ENCODE measurements at places on chromosomes 3 and 15.
A peak's percentile ranks its signal among the peaks of the same experiment; 100 is the strongest.

DNA sequence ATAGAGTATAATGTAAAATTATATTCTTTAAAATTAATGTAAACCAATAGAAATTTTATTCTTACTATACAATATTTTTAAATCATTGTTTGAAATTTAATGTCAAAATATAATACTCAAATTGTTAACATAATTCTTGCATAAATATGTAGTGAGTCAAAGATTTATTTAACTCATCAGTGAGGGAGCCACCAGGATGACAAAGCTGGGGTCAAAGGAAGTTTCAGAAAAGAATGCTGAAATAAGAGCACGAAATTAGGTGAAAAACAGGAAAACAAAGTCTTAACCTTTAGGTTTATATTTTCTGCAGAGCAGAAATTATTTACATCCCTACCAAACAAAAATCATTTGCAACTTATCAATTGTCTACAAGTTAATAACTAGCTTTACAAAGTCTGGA lies 74.1 kb downstream of the DIPK2A start:
- DNase-seq, result no peak

- DNase-seq, result no peak
Observed at GRCh38 chr15:86915811-86916331, 836.2 kb downstream of the AGBL1 start.

DNA sequence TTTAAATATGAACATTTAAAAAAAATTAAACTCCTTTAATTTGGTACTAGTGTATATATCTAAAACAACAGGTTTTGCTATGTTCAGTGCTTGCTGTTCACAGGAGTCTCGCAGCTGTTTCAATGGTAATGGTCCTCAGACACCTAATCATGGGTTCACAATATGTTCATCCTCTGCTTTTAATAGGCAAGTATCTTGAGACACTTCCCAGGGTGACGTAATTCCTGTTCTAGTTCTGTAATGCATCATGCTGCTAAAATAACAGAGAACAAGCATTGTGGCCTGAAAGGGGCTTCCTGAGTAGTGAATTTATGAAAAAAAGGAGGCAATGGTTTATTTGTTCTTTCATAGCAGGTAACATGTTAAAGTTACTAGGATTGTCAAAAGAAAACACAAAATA lies 625.2 kb upstream of the GBE1 start:
- DNase-seq, result no peak

- DNase-seq, result no peak
Observed at GRCh38 chr15:41928100-41928499, 34.2 kb upstream of the SPTBN5 start.

DNA sequence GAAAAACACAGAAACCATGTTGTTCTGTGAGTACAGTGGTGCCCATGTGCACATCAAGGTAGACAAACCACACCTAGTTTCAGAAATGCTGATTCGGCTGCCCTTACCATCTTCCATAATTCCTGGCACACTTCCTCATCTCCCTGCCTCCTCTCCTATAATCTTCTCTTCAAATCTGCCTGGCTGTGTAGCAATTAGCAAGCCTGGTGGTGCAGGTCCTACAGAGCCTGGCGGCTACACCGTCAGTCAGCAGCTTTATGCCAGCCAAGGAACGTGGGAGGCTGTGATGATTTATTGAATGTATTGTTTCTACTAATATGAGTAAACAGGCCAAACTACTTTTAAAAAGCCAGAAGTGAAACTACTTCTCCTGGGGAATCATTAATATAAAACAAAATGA lies 106.8 kb downstream of the SEMA6D start:
- no peak for DNase-seq

DNA sequence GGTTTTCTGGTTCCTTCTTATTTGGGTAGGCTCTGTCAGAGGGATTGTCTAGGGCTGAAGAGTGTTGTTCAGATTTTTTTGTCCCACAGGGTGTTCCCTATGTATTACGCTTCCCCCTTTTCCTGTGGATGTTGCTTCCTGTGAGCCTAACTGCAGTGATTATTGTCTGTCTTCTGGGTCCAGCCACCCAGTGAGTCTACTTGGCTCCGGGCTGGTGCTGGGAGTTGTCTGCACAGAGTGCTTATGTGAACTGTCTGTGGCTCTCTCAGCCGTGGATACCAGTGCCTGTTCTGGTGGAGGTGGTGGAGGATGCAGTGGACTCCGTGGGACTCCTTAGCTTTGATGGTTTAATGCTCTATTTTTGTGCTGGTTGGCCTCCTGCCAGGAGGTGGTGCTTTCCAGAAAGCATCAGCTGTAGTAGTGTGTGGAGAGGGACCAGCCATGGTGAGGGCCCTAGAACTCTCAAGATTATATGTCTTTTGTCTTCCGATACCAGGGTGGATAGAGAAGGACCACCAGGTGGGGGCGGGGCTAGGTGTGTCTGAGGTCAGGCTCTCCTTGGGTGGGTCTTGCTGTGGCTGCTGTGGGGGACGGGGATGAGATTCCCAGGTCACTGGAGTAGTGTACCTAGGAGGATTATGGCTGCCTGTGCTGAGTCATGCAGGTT lies 53.8 kb downstream of the CCDC66 start:
- no peak for DNase-seq

DNA sequence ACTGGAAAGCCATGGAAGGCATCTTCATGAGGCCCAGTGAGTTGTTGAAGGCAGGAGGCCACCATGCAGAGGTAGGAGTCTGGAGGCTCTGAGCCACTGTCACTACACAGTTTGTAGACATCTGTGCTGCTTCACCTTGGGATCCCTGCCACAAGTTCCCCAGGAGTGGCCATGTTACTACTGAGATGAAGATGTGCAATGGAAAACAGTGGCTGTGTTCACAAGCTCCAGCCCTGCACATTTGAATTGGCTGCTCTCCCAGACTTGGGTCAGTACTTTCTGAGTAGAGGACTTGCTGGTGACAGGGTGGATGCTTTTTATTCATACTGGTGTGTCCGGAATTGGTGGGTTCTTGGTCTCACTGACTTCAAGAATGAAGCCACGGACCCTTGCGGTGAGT lies 86.9 kb upstream of the C15orf39 start:
- no peak for DNase-seq

GRCh38 chr3:189766416-189766815 lies 135.2 kb downstream of the TP63 start:
- DNase-seq, result no peak

DNA sequence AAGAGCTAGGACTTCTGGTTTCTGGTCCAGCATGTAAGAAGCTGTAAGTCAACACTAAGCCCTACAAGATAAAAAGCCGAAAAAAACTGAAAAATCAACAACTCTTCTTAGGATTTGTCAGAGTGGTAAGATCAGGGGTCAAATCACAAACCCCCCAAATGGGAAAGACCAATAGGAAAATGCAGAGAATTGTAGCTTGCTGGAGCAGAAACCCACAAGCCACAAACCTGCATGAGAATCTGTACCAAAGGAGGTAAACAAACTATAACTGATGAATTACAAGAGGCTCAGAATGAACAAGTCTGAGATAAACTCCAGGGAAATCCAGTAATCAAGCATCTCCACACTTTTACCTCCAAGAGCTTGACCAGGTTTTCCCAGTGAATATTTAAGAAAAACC lies 36.0 kb downstream of the RFX7 start:
- peak; percentile 16 for DNase-seq

DNA sequence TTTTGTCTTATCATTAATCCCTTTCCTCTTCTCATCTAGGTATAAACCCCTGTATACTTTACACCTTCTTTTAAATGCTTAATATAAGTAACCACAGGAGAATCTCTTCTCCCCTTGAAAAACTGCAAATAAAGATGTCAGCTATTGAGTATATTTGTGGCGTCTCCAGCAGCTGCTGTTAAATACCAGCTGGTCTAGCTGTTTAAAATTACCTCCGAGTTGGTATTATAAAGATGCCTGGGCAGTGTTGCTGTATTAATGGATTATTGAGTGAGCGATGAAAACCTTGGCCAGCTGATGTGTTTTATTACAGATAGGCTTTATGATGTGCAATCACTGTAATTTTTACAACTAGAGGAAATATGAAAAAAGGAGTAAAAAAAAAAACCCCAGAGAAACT lies 388.1 kb downstream of the TBC1D5 start:
- DNase-seq, result no peak

DNA sequence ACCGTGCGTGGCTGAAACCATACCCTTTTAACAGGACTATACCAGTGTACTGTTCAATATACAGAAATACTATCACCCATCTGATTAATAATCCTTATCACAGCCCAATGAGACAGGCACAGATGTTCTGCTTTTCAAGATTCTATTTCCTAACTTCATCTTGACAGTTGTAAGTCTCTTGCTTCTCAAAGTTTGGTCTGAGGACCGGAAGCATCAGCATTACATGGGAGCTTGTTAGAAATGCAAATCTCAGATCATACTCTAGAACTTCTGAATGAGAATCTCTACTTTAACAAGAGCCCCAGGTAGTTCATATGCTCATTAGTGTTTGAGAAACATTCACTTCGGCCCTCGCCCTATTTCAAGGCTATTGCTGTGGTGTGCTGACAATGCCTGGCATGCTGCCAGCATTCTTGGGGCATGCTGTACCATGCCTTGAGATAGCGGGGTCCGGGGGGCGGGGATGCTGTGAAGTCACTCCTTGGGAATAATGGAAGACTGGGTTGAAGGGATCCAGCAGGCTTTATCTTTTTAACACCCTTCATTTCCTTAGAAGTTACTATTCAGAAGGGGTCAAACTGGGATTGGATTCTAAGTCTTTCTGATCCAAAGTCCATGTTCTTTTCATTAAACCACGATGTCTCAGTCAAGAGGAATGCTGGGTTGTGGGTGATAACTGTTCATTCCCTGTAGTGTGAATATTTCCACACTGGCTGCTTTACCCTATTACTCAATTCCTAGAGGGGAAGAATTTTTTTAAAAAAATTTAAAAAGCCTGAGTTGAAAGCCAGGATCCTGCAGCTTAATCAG lies 194.7 kb downstream of the LPP start:
- DNase-seq, result no peak

DNA sequence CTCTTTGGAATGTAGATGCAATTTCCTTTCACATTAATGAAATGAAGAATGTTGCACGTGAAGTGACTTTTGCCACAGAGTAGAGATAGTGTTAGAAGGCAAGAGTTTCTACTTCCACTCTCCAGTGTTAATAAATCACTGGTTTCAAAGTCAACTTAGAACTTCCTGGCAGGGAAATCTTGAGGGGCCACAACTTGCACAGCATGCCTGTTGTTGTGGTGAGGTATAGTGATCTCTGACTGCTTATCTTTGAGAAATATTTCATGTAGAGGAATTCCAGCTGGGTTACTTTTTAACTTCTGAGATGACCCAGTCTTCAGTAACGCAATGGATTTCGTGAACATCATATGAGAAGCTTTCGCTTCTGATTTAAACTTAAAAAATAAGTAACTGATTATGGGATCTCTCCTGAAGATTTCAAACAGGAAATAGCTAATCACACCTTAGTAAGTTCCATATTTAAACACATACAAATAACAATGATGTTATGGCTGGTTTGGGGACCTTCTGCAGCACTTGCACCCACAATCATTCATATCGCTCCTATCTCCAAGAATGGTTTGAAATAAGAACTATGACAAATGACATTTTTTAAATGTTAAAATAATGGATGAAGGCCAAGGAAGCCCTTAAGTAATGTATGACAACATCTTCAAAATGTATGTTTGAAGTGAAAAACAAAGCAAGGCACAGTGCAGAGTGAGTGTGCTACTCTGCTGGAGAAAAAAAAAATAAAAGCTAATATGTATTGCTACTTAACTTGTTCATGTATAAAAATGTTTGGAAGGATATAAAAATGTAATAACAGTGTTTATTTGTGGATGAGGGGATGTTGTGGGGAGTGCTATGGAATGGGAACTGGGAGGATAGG lies 726.5 kb upstream of the NECTIN3 start:
- no peak for DNase-seq

DNA sequence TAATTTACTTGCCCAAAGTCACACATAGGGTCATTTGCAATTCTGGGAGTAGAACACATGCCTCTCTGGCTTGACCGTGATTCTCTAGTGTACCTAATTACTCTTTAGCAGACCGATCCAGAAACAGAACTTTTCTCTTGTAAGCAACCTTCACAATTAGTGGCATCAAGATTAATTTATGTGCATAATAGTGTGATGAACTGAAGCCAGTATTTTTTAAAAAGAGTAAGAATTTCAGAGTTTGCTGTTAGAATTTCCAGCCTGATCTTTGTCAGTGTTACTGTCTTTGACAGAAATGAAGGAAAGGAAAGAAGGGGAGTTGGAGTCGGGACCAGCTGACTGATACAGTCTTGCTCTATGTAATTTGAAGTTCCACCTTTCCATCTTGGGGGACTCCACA lies 137.1 kb downstream of the SPATA16 start:
- no peak for DNase-seq

- no peak for DNase-seq
Observed at GRCh38 chr3:11482021-11482420, 161.7 kb downstream of the VGLL4 start.

DNA sequence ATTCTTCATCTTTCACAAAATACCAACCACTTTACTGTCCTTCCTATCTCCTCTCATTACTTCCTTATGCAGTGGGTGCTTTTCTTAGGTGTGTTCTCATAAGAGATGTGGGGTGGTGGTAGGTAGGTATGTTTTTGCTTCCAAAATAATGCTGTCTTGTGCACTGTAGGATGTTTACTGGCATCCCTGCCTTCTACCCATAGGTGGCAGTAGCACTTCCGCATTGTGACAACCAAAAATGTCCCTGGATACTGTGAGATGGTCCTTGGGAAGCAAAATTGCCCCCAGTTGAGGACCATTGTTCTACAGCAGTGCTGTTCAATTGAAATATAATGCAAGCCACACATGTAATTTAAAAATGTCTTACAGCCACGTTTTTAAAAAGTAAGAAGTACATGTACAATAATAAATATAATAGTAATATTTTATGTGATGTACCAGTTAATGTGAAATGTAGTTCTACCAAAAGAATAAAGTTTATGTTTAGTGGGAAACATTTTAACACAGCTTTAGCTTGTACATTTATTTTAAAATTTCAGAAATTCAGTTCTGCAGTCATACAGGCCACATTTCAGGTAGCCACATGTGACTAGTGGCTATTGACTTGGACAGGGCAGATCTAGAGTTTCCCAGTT lies 75.2 kb downstream of the NEO1 start:
- peak; percentile 15 for DNase-seq

GRCh38 chr3:160719710-160720109 lies 36.3 kb upstream of the PPM1L start:
- DNase-seq, result no peak

GRCh38 chr15:90686435-90687218 lies 30.5 kb upstream of the BLM start:
- peak; percentile 51 for DNase-seq

- no peak for DNase-seq
Observed at GRCh38 chr3:102737353-102737752, 302.5 kb downstream of the ZPLD1 start.

GRCh38 chr3:161295325-161295724 lies 74.2 kb downstream of the NMD3 start:
- DNase-seq, result no peak

- DNase-seq, result no peak
Observed at GRCh38 chr3:120678331-120678947, 3.6 kb downstream of the HGD start.

DNA sequence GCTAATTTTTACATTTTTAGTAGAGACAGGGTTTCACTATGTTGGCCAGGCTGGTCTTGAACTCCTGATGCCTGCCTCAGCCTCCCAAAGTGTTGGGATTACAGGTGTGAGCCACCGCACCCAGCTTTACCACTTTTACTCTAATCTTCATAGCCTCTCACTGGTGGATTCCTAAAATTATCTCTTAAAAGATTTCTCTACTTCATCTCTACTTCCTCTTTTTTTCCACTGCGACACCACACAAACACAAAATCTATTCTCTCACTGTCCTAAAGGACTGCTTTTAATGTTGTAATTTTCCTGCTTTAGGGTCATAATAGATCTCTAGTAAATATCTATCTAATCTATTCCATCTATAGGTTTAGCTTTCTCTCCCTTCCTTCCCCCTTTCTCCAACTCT lies 34.0 kb upstream of the TBL1XR1 start:
- DNase-seq, result no peak

All from CD4-positive, alpha-beta memory T cell (primary cell).